ENCODE measurements at places on chromosomes 16 and 17. TPM values are rescaled to one million over a fixed set of nuclear protein-coding genes. Genes with fewer than 3 reads are reported as not detected.

DNA sequence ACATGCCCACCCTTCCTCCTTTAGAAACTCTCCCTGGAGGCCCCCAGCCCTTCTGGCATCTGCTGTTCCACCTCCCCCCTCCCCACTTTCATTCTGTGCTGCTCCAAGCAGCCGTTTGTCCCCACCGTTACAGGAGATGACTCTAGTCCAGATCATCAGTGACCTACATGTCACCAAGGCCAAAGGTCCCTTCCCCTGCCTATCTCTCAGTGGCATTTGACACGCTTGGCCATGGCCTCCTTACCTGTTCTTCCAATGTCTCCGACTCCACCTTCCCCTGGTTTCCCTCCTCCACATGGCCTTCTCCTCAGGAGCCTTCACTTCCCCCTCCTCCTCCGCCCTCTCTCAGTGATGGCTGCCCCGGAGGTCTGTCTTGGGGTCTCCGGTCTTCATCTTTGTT is 9.4 kb downstream of the TMEM92 start:
- H3K4me3 ChIP-seq: no peak overlapping the region
- no peak for DNase-seq
- H3K27ac ChIP-seq: no peak overlapping the region
- no peaks in the 10 kb centered on the region for H3K4me1 ChIP-seq
- H3K36me3 ChIP-seq: no peaks in the 10 kb centered on the region

CDK3 gene
- polyA plus RNA-seq: 0.64 TPM

PRMT7 gene
- polyA plus RNA-seq: 43.2 TPM

CIAO3 gene
- 13.7 TPM for polyA plus RNA-seq
